Ureter (tissue), 1 donor: ENCODE measurements at places on chromosomes 3 and 15.

GRCh38 chr3:192958219-192958872 is 40.7 kb upstream of the MB21D2 start:
- DNase-seq: no peak

GRCh38 chr15:41125931-41126642 is 10.0 kb upstream of the INO80 start:
- no peak for DNase-seq

DNA sequence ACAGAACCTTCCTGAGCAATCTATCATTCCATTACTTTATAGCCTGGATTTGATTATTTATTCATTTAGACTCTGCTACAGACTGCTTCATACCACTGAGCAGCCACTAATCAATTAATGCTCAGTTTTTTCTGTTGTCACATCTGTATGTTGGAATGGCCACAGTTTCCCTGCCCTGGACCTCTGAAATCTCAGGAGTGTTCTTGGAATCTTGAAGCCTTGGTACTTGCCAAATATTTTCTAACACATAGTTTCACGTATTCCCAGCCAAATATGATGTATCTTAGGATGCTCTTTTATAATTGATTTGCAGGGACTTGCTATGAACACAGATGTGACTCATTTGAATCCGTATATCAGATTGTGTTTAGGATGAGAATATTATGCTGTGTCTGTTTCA is 225.8 kb downstream of the TAFA4 start:
- no peak for DNase-seq

GRCh38 chr15:88185584-88185983 is 71.0 kb downstream of the NTRK3 start:
- no peak for DNase-seq

DNA sequence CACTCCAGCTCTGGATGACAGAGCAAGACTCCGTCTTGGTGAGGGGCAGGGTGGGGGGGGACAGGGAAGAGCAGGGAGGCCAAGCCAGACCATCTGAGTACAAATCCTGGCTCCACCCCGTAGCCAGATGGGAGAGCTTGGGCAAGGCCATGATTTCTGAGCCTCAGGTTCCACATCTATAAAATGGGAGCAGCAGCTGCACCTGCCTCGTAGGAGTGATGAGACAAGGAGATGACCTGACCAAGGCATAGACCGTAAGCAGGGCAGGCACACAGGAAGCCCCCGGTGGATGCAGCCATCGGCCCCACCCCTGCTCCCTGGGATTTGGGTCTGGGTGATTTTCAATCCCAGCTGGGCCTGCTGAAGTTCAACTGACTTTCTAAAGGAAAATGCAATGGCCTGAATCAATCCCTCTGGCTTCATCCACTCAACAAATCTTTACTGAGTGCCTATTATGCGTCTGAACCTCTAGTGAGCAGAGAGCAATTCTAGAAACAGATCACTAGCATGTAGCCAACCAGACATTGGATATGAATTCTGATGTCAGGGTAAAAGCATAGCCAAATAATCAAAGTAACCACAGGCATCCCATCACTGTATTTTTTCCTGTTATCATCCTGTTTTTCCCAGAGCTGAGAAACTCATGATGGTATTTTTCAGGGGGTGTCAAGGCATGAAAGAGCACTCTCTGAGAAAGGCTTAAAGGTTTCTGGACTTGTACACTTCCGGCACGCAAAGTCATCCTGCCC is 141.2 kb downstream of the NUP210 start:
- no peak for DNase-seq

- DNase-seq: no peak
These were observed 758.0 kb downstream of the NTRK3 start for GRCh38 chr15:87498560-87498959.

GRCh38 chr3:185176750-185177359 is 24.0 kb upstream of the C3orf70 start:
- DNase-seq: no peak

- no peak for DNase-seq
These were observed 16.4 kb upstream of the ANKRD34C start for GRCh38 chr15:79265987-79266579.

DNA sequence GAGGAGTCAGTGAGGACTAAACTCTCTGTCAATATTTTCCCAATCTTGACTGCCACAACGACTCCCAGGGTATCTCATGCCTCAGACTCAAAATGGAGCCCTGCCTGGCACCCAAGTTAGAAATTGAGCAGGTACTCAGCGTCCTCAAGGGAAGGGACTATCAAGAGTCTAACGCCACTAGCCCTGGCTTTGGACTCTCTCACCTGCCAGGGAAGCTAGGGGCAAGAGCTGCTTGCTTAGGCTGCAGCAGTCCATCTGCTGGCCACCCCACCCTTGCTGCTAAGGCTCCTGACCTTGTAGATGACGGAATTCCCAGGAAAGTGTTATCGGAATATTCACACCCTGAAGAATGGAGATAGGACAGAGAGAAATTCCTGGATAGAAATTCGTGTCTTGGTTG is 33.0 kb downstream of the ZIC4 start:
- no peak for DNase-seq

GRCh38 chr3:29242296-29242695 is 38.6 kb upstream of the RBMS3 start:
- DNase-seq: no peak

DNA sequence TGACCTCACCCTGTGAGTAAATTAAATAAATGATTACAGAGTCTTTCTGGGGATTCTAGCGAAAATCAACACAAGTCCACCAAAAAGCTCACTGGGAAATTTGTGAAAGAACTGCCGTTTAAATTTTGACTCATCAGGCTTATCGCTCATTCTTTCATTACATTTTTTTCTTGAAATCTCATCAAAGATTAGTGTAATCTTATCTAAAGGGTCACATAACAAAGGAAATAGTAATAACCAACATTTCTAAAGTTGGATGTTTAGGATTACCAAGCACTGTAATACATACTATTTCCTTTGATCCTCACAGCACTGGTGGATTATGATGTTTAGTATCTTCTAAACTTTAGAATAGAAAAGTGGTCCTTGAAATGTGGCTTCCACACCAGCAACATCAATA is 111.1 kb upstream of the CBLB start:
- DNase-seq: no peak

DNA sequence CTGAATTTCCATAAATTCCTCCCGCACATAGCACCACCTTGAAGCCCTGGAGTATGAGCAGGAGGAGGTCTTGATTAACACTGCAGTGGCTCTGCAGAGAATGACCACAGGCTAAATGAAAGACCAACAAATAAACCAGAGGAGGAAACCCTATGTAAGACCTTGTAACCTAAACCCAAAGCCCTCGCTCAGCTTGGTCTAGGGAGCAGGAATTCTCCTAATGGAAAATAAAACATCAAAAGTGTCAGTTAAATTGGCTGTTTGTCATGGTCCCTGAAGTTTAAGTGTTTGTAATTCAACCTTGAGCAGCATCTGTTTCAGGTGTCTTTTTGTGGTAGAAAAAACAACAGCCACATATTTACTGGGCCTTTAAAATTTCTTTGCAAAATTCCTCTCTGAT is 9.2 kb upstream of the UBE2Q2 start:
- DNase-seq: no peak

GRCh38 chr3:158097593-158098308 is 8.5 kb downstream of the SHOX2 start:
- DNase-seq: no peak

- DNase-seq: no peak
These were observed 25.8 kb upstream of the SCAANT1 start for GRCh38 chr3:63937661-63938651.

DNA sequence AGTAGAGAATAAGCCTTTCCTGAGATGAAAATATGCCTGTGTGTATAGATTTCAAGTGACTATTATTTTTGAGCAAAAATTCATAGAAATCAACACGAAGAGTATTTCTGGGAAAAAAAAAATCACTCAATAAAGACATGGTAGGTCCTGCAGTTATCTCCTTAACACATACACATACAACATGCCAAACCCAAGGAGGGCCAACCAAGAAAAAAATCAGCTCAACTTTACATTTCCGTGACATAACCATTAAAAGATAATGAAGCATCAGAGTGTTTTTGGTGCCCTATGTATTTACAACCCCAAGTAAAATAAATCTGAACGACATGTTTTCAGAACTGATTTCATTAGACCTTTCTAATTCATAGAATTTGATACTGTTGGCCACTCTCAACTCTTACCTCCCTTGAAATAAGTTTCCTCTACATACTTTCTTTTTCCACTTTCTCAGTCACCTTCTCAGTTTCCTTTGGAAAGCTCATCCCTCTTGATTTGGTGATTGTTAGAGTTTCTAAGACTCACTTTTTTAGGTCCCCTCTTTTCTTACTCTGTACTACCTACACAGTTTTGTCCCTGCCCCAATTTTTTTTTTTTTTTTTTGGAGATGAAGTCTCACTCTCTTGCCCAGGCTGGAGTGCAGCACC is 162.3 kb downstream of the TBL1XR1 start:
- DNase-seq: no peak

DNA sequence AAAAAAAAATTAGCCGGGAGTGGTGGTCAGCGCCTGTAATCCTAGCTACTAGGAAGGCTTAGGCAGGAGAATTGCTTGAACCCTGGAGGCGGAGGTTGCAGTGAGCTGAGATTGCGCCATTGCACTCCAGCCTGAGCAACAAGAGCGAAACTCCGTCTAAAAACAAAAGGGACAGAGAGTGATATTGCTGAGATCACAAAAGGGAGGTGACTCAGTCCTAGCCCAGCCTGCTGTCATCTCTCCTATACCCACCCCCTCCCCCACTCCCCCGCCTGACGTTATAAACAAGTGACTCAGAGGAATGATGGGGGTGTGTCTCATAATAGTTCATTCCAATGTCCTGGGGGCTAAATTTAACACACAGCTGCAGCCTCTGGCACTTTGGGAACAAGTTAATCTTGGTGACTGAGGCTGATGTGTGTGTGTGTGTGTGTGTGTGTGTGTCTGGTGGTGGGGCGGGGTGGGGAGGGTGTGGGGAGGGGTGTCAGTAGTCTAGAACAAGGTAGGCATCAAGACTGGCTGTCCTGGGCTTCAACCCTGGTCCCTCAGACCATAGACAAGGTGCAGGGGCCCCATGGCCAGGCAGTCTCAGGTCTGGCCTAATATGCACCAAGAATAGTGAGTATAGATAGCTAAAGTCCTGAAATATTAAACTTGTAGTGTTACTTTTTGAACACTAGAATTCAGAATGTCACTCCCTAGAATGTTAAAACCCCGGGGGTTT is 1.3 kb upstream of the KLHL40 start:
- peak; percentile 76 for DNase-seq

DNA sequence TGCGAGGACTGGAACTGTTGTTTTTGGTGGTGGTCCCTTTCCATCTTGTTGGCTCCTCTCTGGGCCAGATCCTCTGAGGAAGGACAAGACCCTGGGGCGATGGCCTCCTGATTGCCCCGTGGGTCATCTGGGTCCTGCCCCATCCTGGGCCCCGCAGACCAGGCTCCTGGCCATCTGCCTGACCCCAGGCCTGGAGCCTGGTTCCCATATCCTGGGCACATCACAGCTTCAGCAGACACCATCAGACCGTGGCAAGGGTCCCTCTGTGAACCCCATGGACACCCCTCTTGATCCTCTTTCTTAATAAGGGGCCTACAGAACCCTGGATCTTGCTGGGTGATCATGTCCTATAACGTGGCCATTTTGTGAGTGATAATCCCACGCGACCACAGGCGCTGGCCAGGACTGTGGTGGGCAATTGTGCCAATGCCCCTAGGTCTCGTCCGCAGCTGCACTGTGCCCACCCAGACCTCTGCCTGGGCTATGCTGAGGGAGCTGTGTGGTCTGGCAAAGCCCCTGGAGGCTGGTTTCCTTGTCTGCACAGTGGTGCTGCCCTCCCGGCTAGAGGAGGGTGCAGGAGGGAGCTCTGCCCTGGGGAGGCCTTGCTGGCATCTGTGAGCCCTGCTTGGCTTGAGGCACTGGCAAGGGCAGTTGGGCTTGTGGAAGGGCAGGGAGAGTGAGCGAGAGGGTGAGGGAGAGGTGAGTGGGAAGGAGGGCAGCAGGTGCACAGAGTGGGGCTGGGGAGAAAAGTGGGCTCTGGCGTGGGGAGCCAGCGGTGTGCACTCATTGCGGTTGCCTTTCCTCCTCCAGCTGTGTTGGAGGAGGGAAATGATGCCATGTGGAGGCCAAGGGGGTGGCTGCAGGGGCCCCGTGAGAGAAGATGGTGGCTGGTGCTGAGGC is 53.1 kb upstream of the PRR23E start:
- no peak for DNase-seq

- DNase-seq: no peak
These were observed 1.5 kb downstream of the CHST14 start for GRCh38 chr15:40472171-40472727.

DNA sequence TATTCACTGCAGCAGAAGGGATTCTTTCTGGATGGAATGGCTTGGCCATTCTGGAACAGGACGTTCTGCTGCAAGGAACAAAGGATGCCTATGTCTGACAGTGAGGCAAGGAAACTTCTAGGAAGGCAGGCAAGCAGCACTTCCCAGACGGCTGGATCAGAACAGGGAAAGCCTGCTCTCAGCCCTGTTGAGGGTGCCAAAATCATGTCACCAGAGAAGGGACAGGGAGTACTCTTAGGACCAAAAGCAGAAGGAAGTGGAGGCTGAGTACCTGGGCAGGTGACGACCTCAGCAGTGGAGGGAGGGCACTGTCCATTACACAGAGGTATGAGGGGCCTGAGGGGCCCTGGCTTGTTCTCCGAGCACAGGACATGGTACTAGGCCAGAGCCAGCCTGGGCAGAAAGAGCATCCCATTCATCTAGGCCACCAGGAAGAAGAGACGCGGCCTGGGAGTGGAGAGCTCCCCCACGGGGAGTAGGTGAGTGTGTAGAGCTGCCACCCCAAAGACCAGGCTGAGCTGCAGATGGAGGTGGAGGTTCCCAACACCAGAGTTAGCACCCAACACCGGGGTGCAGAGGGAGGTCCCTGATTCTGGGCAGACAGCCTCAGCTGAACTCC is 9.6 kb downstream of the KLF15 start:
- DNase-seq: peak; percentile 32

DNA sequence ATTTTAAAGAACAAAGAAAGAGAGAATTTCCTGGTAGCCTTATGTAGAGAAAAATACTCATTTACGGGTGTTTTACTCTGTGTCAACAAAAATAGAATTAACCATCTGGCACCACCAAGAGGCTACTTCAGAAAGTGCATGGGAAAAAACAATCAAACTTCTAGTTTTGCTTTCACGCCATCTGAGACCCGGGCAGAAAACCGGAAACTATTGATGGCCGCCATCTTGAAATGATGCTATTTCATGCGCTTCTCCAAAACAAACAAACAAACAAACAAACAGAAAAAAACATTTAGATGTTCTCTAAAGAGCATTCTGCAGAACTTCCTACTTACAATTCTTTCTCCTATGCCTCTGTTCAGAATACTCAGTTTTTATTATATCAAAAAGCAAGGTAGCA is 49.4 kb upstream of the SYNPR start:
- DNase-seq: no peak

GRCh38 chr15:93087825-93088199 is 1.2 kb downstream of the RGMA start:
- DNase-seq: peak; percentile 84

GRCh38 chr3:181782306-181782954 is 70.7 kb downstream of the SOX2 start:
- DNase-seq: no peak

GRCh38 chr3:194588236-194588635 is 45.0 kb downstream of the TMEM44 start:
- no peak for DNase-seq
